ENCODE measurements at places on chromosomes 4 and X.

- peak; percentile 62 for DNase-seq
These were observed 20.6 kb upstream of the IRAK1 start for GRCh38 chrX:154040307-154040756.

DNA sequence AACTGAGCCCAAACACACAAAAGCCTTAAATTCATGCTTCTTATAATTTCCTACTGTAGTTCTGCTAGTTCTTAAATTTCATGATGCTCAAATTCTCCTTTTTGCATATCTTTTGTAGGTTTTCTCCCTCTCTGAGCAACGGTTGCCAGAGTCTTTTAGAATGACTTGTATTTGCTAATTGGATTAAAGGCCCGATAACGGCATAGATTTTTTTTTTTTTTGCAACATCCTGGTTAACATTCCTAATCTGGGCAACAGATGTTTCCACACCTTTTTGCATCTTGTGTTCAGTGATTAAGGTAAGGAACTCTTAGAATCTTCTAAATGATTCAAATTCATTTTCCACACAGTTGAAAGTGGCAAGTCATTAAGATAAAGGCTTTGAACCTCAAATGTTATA lies 66.3 kb upstream of the ADGRG2 start:
- no peak for DNase-seq

GRCh38 chr4:633976-634598 lies 8.7 kb downstream of the PDE6B start:
- no peak for DNase-seq

DNA sequence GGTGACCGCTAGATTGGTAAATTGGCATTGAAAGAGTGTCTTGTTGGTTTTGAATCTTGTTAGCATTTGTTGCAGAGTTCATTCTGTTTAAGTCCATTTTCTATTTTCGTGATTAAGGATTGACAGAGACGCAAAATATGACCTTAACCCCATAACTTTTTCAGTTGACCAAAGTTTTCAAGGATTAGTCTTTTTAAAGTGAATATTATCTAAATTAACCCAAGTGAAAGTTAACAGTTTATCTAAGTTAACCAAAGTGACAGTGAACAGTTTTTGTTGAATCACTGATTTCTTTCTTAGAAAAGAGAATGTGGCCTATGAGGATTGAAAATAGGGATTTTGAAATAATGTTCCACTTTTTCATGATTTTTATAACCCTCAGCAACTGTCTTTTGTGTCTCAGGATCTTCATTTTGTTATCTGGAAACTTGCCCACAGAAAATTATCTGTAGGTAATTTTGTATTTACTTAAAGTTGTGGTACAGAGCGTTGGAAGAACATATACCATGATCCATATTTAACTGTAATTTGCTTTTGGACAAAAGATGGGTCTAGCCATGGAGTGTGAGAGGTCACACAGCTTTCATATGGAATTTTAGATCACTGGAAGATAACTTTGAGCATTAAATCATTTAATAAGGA lies 3.3 kb downstream of the CPEB2 start:
- no peak for DNase-seq

GRCh38 chr4:69910016-69910782 lies 20.7 kb upstream of the CSN1S1 start:
- no peak for DNase-seq

DNA sequence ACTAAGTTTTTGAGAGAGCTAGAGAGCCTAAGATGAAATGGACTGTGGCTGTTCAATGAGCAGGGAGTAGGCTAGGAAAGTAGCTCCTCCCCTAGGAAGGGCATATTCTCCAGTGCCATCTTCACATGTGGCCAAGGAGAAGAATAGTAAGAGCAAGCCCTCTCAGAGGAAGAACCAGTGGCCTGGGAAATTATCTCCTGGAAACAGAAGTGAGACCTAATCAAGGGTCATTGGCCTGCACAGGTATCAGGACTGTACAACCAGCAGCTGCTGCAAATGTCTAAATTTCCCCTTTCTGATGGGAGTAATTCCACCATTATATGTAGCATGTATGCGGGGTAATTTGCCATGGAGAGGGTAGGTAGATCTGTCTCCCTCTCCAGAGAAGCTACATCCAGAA lies 334.8 kb upstream of the RASGEF1B start:
- DNase-seq: no peak

GRCh38 chr4:10958226-10958856 lies 273.8 kb upstream of the CLNK start:
- DNase-seq: no peak

DNA sequence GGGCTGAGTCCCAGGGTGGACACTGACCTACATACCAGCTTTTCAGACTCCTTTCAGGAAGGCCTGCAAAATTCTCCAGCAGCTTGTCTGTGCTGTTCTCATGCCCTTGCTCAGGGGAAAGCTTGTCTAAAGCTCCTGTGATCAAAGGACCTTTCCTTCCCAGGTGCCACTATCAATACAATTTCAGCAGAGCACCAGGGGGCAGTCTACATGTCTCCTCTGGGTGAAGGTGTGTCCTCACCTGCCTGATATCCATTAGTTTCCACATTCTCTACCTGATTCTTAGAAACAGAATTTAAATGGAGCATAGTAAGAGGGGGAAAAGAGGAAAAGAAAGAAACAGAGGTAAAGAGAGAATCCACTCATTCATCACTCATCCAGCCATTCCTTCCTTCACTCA lies 114.2 kb downstream of the PPARGC1A start:
- no peak for DNase-seq

- peak; percentile 34 for DNase-seq
These were observed 65.2 kb downstream of the FAM13A start for GRCh38 chr4:88991746-88992145.

DNA sequence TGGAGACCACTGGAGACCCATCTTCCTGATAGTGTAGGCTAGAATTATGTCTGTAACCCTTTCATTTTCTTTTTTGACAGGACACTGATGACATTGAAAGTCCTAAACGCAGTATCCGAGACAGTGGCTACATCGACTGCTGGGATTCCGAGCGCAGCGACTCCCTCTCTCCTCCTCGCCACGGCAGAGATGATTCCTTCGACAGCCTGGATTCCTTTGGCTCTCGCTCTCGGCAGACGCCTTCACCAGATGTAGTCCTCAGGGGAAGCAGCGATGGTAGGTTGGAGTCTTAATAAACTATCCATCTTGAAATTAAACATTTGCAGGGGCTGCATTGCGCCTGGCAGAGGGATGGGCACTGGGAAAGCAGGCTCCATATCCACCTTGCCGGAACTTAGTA lies 75.4 kb downstream of the LIMCH1 start:
- DNase-seq: no peak

DNA sequence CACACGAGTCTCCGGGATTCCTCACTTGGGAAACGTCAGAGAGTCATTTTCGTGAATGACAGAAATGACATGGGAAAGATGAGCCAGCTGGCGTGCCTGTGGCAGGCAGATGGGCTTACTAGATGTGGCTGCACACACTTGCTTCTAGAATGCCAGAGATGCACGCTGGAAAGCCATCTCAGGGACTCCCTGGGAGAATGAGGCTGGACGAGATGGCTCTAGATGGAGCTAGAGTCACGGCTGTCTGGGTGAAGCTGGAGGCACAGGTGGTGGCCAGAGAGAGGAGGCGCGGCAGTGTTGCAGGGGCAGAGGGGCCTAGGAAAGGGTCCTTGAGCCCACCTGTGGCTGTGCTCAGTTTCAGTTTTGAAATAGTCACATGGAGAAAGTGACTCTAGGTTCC lies 26.0 kb downstream of the TKTL1 start:
- peak; percentile 5 for DNase-seq

- DNase-seq: no peak
These were observed 11.3 kb downstream of the UCHL1 start for GRCh38 chr4:41267997-41268396.

GRCh38 chrX:13418126-13419097 lies 98.6 kb upstream of the ATXN3L start:
- DNase-seq: peak; percentile 57

DNA sequence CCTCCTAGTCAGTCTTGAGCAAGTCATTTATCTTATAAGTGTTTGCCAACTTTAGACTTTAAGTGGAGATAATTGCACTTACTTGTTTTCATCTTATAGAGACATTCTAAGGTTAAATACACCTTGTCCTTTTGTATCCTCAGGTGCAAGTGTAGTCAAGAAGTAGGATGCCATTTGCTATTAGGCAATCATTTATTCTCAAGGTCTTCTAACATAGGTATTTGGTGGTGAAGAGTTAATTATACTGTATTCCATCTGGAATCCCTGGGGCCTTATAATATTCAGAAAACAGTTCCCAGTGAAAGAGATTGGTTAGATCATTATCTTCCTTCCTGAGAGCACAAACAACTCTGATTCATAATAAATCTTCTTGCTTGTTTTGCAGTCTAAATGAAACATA lies 23.7 kb downstream of the SULT1E1 start:
- peak; percentile 29 for DNase-seq
